ENCODE measurements at places on chromosomes 2 and 18. TPM values are rescaled to one million over a fixed set of nuclear protein-coding genes. Genes with fewer than 3 reads are reported as not detected.

DNA sequence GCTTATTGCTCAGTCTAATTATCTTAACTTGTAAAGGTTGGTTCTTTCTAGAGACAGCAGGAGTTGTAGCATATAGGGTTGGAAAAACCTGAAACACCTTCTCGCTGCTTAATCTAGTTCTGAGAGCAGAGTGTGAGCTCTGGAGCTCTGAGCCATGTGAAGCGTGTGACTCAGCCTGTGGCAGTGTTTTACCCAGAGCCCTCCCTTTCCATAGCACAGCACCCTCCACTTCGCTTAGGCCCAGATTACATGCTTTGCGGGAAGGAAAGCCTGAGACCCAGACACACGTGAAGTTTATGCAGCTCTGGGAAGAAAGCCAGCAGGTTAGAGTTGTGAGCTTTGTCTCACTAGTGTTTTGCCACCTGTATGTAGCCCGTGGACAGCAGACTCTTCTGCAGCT is 74.5 kb downstream of the INPP4A start:
- H3K36me3 ChIP-seq, result no peaks in the 10 kb centered on the region
- no peak for DNase-seq
- H3K4me3 ChIP-seq, result no peak overlapping the region
- no peaks in the 10 kb centered on the region for H3K27me3 ChIP-seq
- no peak overlapping the region for H3K27ac ChIP-seq

DNA sequence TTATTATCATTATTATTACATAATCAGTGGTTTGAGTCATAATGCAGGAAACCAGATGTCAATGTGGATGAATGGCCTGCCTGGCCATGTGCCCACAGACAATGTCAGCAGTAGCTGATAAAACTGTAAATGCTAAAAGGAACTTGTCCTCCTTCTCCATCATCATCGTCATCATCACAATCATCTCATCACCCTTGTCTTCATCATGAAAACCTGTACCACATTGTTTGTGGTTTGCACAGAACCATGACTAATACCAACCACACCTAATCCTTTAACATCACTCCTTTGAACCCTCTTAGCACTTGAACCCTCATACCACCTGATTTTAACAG is 96.0 kb downstream of the HNMT start:
- H3K4me3 ChIP-seq, result no peak overlapping the region
- no peak for DNase-seq
- H3K27ac ChIP-seq, result no peak overlapping the region
- H3K36me3 ChIP-seq, result no peaks in the 10 kb centered on the region

DNA sequence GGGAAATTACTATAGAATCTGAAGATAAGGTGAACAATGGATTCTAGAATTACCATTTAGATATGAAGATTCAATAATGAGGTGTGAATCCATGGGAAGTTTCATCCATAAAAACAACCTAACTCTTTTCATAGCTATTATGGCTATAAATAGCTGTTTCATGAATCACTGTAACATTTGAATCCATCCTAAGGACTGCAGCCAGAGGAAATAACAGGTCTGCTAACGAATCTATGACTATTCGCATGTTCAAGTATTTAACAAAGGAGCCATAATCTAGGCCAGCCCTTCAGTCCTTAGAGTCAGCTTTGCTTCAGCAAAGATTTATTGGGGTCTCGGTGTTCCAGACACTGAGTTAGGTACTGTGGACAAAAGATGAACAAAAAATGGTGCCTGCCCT is 87.1 kb downstream of the MYOM1 start:
- H3K4me1 ChIP-seq, result no peaks in the 10 kb centered on the region
- H3K36me3 ChIP-seq, result no peaks in the 10 kb centered on the region
- H3K27ac ChIP-seq, result no peak overlapping the region

The TNS1 gene
- 238 TPM for total RNA-seq

The SLC9A2 gene
- total RNA-seq, result 22.4 TPM

- DNase-seq, result no peak
- H3K36me3 ChIP-seq, result no peaks in the 10 kb centered on the region
- H3K4me1 ChIP-seq, result no peaks in the 10 kb centered on the region
- H3K4me3 ChIP-seq, result no peak overlapping the region
Observed at GRCh38 chr2:44250376-44250775, 24.9 kb upstream of the SLC3A1 start.

GRCh38 chr18:79625195-79625923 is 54.2 kb upstream of the CTDP1 start:
- DNase-seq, result no peak
- H3K4me3 ChIP-seq, result no peak overlapping the region
- no peaks in the 10 kb centered on the region for H3K27me3 ChIP-seq
- no peaks in the 10 kb centered on the region for H3K36me3 ChIP-seq
- no peak overlapping the region for H3K27ac ChIP-seq

DNA sequence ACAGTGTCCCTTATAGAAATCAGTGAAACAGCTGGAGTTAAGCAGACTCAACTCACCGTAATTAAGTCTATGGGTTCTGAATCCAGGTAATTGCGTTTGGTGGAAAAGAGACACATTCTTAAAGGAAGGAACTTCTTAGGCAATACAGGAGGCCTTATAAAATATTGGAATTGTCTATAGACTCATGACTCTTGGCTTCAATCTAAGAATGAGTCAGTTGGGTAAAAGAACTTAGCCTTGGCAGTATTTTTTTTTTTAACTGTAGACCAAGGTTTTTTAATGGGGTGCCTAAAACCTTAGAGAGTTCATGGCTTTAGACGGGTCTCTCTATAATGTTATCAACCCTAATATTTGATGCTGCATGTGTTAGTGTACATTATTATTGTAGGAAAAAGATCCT is 47.6 kb downstream of the CCDC85A start:
- DNase-seq, result no peak
- no peaks in the 10 kb centered on the region for H3K27me3 ChIP-seq
- no peak overlapping the region for H3K27ac ChIP-seq
- H3K36me3 ChIP-seq, result no peaks in the 10 kb centered on the region
- no peaks in the 10 kb centered on the region for H3K4me1 ChIP-seq

The OR6B3 gene
- not detected for total RNA-seq

The MATN3 gene
- 2.9 TPM for total RNA-seq

DNA sequence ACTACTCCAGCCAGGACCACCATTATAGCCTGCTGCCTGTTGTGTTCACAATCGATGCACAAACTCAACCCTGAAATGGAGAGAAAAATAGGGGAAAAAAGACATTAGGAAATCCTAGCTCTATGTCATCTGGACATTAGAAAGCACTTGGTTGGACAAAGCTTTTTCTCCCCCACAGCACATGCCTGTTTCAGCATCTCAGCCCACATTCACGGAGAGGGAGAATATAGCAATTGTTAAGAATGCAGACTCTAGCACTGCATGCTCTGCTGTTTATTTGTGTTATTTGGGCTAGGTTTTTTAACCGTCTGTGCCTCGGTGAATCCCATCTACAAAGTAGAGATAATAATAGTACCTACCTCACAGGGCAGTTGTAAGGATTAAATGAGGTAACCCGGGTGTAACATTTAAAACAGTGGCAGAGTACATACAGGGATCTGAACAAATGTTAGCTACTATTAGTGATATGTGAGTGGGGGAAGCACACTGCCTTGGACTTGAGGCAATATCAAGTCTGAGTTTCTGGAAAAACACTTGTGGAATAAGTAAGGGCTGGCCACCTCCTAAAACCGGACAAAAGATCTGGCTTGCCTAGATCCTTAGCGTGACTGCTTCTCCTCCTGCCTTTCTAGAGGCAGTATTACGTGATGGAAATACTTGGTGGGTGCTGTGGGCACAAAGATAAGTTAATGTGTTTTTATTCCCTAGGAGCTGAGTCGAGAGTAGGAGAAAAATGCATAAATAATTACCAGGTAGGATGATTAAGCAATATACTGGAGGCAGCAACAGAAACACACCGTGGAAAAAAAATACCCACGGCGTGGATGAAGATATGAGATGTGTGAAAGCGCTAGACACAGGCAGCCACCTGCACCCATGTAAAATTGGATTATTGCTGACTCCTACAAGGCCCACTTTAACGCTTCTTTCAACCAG is 1.0 kb upstream of the PPP1CB start:
- peaks cover 27% of the 10 kb centered on the region for H3K4me1 ChIP-seq
- no peak for DNase-seq
- H3K27me3 ChIP-seq, result no peaks in the 10 kb centered on the region
- H3K4me3 ChIP-seq, result peak overlapping the region; percentile 99
- H3K27ac ChIP-seq, result peak overlapping the region; percentile 100

DNA sequence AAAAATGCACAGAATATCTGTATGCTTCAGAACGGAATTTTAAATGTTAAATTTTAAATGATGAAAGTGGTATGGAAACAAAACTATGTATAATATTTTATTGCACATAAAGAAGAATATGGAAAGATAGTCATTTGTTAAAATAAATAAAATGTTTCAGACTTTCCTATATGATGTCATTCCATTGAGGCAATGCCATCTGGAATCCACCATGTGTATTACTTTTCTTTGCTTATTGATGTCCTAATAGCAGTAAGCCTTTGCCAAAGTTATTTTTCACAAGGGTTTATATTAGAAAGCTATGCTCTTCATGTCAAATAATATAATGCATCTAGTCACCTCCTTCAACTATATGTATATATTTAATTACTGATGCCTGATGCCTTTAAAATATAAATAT is 601.6 kb upstream of the PKDCC start:
- H3K36me3 ChIP-seq, result no peaks in the 10 kb centered on the region
- no peak for DNase-seq
- H3K27me3 ChIP-seq, result no peaks in the 10 kb centered on the region
- H3K4me3 ChIP-seq, result no peak overlapping the region
- H3K4me1 ChIP-seq, result no peaks in the 10 kb centered on the region
- H3K27ac ChIP-seq, result no peak overlapping the region

The BOK gene
- 58.3 TPM for total RNA-seq

GRCh38 chr2:184847331-184847730 is 249.0 kb downstream of the ZNF804A start:
- H3K27me3 ChIP-seq, result no peaks in the 10 kb centered on the region
- DNase-seq, result no peak
- H3K27ac ChIP-seq, result no peak overlapping the region
- H3K4me3 ChIP-seq, result no peak overlapping the region
- no peaks in the 10 kb centered on the region for H3K4me1 ChIP-seq
- H3K36me3 ChIP-seq, result no peaks in the 10 kb centered on the region

The TLX2 gene
- not detected for total RNA-seq

- H3K27me3 ChIP-seq, result no peaks in the 10 kb centered on the region
- H3K4me1 ChIP-seq, result peaks cover 2% of the 10 kb centered on the region
- no peak for DNase-seq
- peak within 1 kb of the TSS; percentile 60 for H3K27ac ChIP-seq
- H3K4me3 ChIP-seq, result peak within 1 kb of the TSS; percentile 60
Observed at GRCh38 chr2:27494944-27495554, at the start of gene FNDC4. FNDC4 (minus strand) TSS chr2:27495200; CDS start chr2:27494679, 521 bp downstream.

GRCh38 chr18:650428-650858 is 7.0 kb upstream of the TYMS start:
- no peak for DNase-seq
- H3K27ac ChIP-seq, result no peak overlapping the region
- no peak overlapping the region for H3K4me3 ChIP-seq

- no peaks in the 10 kb centered on the region for H3K36me3 ChIP-seq
- H3K4me1 ChIP-seq, result no peaks in the 10 kb centered on the region
- no peak for DNase-seq
- H3K27ac ChIP-seq, result no peak overlapping the region
- H3K4me3 ChIP-seq, result no peak overlapping the region
Observed at GRCh38 chr18:55079481-55080355, 120.5 kb upstream of the CCDC68 start.

DNA sequence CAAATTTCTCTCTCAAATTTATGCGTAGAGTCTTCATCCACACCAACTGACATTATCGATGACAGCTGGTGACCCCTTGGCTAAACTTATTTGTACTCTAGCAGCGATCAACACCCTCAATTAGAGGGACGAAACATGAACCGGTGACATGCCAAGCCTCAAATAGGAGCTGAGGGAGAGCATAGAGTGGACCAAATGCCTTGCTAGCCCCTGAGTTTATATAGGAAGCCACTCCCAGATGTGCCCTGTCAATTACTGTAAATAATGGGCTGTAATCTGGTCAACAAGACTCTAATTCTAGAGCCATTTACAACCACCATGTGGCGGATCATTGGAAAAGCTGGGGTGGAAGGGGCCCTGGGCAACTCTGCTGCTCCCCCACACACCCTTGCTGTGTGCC is 47.6 kb upstream of the FHL2 start:
- H3K4me3 ChIP-seq, result no peak overlapping the region
- DNase-seq, result no peak
- H3K36me3 ChIP-seq, result no peaks in the 10 kb centered on the region
- no peaks in the 10 kb centered on the region for H3K27me3 ChIP-seq
- H3K27ac ChIP-seq, result no peak overlapping the region

GRCh38 chr2:109098251-109098920 is 30.6 kb upstream of the SH3RF3 start:
- no peaks in the 10 kb centered on the region for H3K4me1 ChIP-seq
- H3K27ac ChIP-seq, result no peak overlapping the region
- no peaks in the 10 kb centered on the region for H3K36me3 ChIP-seq
- no peak overlapping the region for H3K4me3 ChIP-seq
- H3K27me3 ChIP-seq, result no peaks in the 10 kb centered on the region

DNA sequence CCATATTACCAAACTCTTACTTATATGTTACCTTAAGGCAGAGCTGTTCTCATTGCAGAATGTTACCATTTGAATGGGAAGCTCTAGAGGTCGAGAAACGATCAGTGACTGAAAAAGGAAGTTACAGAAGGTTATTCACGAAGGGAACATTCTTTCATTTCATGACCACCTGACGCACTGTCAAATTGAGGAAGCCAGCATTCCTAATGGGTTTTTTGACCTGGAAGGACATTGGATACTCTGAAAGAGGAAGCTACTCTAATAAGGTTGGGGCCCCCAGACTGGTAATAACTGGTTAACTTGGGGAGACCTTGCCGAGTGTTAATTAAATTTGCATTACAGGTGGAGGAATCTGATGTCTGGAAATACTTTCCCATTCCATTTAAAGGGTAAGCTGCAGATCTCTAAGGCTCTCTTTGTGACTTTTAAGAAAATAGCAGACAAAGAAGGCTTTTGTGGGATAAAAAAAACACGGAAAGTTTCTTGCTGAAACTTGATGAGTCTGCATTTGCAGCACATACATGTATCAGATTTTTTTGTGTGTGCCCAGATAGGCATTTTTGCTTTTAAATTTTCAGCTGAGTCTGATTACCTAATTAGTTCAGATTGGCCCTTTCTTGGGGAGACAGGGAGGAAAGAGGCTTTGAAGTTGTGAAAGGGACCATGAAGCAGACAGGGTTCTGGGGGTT is 137.1 kb downstream of the LTBP1 start:
- no peak overlapping the region for H3K4me3 ChIP-seq
- H3K36me3 ChIP-seq, result no peaks in the 10 kb centered on the region
- no peaks in the 10 kb centered on the region for H3K4me1 ChIP-seq
- no peaks in the 10 kb centered on the region for H3K27me3 ChIP-seq

The ALS2 gene
- 16.3 TPM for total RNA-seq

The GREB1 gene
- total RNA-seq, result 224 TPM

GRCh38 chr18:36374262-36374661 is 76.7 kb downstream of the FHOD3 start:
- H3K4me1 ChIP-seq, result no peaks in the 10 kb centered on the region
- no peak for DNase-seq
- H3K4me3 ChIP-seq, result no peak overlapping the region
- H3K27me3 ChIP-seq, result no peaks in the 10 kb centered on the region
- H3K36me3 ChIP-seq, result no peaks in the 10 kb centered on the region
- H3K27ac ChIP-seq, result no peak overlapping the region
